ENCODE measurements at places on chromosomes 7 and 10.

- no peak for DNase-seq
Measured at GRCh38 chr10:110408943-110409342, 88.8 kb upstream of the DUSP5 start.

DNA sequence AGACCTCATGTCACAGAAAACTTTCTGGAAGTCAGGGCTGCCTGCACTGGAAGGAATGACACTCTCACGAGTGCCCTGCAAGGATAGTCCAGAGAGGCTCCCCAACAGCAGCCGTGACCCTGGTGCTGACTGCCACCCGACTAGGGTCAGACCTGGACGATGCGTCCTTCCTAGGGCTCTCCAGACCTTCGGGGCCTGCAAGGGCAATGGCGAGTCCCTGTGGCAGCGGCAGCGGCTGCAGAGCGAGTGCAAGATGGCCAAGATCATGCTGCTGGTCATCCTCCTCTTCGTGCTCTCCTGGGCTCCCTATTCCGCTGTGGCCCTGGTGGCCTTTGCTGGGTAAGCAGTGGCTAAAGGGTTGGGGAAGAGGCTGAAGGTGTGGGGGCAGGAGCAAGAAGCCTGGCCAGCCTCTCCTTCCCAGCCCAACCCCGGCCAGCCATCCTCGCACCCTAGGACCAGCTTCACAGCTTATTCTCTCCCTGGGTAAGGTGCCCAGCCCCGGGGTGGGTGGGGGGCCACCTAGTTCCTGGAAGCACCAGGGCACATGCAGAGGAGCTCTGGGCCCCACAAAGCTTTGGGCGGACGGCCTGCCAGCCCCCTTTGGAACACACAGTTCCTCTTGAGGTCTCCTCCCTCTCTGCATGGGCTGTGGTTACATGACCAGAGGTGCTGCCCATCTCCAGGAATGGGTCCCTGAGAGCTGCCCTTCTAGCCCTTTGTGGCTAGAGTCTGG, 5.5 kb downstream of the OPN4 start:
- no peak for DNase-seq

- DNase-seq, result no peak
Measured at GRCh38 chr7:91596287-91596686, 284.2 kb downstream of the MTERF1 start.

- DNase-seq, result no peak
Measured at GRCh38 chr7:39360038-39360437, 206.2 kb upstream of the YAE1 start.

DNA sequence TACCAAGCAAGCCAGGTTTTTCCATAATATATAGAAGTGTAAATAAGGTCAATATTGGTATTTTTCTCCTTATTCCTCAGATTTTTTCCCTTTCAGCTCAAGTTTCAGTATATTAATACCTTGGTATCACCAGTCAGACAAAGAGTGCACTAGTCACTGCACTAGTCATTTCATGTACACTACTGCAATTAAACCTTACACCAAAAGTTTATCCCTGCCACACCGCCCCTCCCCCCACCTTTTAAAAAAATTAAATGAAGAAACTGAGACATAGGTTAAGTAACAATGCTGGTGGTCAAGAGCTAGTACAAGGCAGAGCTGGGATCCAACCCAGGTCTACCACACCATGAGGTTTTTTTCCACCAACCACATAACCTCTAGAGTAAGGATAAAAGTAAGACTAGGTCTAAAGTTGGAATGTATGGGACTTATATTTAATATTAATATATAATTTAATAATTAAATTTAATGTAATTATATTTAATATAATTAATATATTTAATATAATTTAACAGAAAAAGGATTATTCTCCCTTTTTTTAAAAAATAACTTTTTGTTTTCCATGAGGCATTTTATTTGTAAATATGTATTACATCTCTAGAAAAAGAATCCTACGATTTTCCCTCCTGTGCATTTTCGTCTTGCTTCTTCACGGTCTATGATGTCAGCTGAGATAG, 68.5 kb downstream of the NT5C2 start:
- DNase-seq, result no peak

DNA sequence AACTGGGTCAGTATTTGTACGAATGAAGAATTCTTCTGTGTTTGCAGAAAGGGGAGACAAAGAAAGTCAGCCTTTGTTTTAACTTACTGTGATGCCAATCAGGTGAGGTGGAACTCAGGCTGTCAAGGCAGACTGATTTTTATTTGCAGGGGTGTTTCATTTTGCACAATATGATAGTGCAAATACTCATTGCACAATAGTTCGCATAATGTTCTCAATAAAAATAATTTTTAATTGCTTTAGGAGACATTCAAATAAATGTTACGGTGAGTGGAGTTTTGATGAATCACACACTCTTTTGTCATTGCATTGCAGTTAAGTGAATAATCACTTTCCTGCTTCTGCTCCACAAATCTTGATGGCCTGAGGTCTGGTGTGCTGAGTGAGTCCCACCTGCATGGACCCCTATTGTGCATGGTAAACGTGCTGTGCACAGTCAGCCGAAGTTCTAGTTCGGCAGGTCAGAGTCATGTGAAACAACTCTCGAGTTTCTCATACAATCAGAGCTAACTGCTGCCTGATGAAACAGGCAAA, 141.3 kb upstream of the FZD8 start:
- DNase-seq, result peak; percentile 21

DNA sequence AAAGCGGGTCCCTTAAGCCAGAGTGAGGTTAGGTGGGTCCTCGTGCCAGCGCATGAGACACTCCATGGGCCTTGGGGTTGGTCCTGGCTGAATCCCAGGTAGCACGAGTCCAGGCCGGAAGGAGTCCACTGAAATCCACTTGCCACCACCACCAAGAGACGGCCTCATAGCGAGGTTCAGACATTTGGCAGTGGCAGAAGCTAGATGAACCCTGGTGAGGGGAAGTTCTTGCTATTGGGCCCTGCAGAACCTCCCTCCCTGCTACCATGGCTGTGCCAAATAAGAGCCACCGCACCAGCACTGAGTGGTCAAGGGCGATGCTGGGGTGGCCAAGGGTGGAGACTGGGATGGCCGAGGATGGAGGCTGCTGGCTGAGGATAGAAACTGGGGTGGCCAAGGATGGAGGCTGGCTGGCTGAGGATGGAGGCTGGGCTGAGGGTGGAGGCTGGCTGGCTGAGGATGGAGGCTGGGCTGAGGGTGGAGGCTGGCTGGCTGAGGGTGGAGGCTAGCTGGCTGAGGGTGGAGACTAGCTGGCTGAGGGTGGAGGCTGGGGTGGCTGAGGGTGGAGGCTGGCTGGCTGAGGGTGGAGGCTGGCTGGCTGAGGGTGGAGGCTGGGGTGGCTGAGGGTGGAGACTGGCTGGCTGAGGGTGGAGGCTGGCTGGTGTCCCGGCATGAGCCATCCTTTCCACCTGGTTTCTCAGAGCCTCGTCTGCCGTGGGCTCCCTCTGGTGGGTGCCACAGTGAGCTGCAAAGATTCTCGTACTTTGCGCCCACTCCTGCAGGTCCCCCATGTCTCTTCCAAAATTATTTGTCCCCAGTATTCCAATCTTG, 88.2 kb downstream of the ELFN1 start:
- DNase-seq, result peak; percentile 77

DNA sequence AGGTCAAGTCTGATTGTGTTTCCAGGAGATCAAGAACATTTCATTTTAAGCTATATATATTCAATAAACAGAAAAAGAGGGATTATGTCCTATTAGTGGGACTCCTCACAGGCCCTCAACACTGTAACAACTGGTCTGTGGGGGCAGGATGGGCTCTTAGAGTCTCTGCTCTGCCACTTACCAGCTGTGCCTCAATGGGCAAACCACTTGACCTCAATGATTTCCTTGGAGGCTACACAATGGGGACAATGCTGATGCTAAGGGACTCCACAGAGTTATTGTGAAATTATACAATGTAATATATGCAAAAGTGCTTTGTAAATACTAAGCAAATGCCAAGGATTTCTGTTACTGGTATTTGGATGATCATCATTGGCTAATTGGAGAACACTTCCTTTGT, 33.2 kb upstream of the MXI1 start:
- no peak for DNase-seq

GRCh38 chr10:3861795-3862194, 76.8 kb upstream of the KLF6 start:
- DNase-seq, result peak; percentile 40

DNA sequence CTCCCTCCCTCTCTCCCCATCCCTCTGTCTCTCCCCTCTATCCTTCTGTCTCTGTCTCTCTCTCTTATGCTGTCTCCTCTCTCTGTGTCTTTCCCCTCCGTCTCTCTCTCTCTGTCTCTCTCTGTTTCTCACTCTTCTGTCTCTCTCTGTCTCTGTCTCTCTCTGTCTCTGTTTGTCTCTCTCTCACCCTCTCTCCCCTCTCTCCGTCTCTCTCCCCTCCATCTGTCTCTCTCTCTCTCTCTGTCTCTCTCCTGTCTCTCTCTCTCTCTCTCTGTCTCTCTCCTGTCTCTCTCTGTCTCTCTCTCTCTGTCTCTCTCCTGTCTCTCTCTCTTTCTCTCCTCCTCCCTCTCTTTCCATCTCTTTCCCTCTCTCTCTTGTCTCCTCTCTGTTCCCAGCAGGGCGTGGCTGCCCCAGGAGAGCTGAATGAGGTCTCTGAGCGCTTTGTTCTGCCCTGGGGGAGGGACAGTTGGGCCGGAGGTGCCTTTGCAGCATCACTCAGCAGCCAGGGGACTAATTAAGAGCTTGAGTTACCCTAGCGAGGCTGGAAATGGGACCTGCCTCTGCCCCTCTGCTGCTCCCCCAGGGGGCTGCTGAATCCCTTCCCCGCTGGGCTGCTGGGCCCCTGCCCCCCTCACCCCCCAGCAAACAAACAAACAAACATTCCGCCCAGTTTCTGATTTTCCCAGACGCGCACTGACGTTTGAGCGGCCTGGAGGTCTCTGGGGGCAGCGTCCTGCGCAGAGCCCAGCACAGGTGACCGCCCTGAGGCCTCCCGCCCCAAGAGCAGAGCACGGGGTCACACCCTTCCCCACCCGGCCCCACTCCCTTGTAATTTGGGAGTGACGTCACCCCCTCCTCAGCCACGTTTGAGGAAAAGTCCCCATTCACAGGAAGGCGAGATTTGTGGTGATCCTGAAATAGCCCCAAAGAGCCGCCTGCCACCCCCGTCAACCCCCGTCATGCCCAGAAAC, 68.1 kb downstream of the PDGFA start:
- DNase-seq, result no peak

DNA sequence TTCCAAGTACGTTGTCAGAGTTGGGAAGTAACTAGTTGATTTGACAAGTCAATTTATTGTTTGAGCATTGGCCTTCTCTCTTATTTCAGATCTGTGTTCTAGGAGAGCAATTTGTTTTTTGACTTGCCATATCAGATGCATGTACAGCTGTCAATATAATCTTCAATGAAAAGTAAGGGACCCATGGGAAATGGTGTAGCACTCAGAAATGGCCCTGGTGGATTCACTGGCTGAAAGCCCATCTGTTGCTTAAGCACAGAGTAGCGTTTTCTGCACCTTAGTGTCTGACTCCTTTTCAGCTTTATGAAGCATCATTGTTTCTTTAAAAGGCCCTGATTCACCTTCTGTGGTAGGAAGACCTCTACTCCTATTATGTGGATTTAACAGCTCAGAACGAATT, 10.2 kb downstream of the GARS1 start:
- no peak for DNase-seq

DNA sequence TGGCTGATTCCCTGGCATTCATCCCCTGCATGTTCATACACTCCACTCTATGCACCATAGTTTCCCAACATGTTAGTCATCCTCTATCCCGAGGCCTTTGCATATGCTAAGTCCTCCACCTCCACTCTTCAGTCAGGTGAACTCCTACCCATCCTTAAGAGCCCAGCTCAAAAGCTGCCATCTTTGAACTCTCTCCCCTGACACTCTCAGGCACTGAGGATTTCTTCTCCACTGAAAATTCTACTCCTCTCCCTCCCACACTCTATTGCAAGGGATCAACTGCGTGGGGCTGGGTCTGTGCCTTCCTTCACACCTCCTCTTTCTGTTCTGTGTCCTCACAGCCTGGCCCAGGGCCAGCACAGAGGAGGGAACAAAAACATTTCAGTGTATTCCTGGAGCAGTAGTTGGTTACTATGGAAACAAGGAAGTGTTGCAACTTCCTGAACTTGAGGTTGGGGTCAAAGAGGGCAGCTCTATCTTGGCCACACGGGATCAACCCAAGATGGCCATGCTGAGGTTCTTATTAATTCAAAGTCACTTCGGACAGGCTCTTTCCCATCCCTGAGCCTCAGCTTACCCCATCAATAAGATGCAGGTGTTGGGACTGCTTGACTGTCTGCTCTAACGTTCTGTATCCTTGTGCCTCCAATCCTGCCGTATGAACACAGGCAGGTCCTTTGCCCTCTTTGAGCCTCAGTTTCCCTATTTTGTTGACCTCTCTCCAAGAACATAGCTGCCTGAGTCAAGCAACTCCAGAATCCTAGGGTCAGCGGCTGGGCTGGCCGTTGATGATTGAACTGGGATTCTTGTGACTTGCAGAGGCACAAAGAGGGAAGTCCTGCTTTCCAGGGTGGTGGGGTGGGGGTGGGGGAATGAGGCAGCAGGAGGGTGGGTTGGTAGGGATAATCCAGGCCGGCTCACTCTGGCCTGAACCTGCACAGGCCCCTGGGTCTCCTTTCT, 15.5 kb downstream of the ZMIZ1 start:
- DNase-seq, result peak; percentile 83

DNA sequence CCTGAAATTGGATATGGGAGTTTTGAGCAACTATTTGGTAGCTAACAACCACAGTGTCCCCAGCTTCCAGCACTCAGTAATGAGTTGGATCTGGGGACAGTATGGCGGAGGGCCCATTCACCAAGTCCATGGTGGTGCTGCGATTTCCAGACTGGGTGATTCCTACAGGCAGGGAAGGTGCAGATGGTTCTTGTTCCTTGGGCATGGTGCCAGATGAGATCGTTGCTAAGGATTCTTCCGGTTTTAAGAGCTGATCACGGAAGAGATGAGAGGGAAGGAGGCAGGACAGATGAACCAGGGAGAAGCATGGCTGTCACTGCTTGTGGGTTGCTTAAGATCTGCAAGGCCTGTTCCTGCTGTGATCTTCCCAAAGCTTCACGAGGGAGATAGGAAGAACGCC, 380.3 kb downstream of the TCERG1L start:
- DNase-seq, result no peak

- peak; percentile 73 for DNase-seq
Measured at GRCh38 chr10:130300608-130301020, 164.4 kb downstream of the GLRX3 start.

DNA sequence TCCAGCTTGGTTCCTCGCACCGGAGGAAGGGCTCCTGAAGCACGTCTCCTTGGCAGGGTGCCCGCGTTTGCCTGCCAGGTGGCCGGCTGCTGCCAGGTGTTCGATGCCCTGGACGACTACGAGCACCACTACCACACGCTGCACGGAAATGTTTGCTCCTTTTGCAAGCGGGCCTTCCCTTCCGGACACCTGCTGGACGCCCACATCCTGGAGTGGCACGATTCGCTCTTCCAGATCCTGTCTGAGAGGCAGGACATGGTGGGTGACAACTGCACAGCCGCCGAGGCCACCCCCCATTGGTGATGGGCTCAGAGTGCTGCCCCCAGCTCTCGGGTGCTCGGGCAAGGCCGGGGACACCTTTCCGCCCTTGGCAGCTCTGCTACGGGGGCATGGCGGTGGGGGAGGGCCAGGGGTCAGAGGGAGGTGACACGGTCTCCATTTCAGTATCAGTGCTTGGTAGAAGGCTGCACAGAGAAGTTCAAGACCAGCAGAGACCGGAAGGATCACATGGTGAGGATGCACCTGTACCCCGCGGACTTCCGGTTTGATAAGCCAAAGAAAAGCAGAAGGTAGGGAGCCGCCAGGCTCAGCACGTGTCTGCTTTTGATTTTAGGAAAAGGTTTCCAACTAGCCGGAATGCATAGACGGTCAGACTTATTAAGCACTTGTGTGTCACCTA, 1.1 kb downstream of the ZNF511 start:
- no peak for DNase-seq

All from Daoy (cell line).